COLO829 (cell line): ENCODE measurements at places on chromosomes 6 and 20.
A peak's percentile ranks its signal among the peaks of the same experiment; 100 is the strongest.

GRCh38 chr20:4710106-4710475 is 11.6 kb upstream of the PRND start:
- no peak for DNase-seq

GRCh38 chr6:158361961-158362669 is 49.9 kb downstream of the TULP4 start:
- DNase-seq = no peak

- DNase-seq = no peak
These were observed 586.9 kb upstream of the ARID1B start for GRCh38 chr6:156190270-156190669.

DNA sequence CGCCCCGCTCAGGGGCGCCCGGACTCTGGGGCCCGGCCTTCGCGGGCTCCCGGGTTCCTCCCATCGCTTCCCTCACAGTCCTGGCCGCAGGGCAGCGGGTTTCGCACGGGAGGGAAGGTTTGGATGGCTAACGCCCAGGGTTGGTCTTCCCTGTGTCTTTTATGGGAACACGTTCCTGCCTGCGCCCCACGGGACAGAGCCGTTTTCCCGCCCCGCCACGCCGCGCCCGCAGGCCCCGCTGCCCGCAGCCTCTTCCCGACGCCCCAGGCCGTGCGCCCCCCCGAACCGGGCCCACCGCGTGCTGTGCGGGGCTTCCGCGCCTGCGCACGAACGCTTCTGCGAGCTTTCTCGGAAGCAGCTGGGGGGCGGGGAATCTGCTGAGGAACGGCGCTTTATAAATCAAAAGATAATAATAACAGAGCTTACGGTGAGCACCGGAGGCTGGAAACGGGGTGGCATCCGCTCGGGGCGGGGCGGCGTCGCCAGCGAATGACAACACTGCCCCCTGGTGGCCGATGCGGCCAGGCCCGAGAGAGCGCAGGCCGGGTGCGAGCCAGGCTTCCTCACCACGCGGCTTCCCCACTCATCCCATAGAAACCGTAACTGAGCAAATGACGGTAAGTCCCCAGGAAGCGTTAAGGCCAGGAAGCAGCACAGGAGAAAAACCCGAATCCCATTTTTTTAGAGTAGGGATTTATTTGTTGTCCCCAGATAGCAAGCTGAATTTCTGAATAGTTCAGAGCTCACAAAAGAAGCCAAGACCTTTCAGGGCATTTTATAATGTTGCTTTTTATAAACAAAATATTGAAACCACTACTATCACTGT is 116.4 kb downstream of the MYLK4 start:
- peak; percentile 73 for DNase-seq

- no peak for DNase-seq
These were observed 1.2 kb downstream of the CDC40 start for GRCh38 chr6:110181131-110182030.

DNA sequence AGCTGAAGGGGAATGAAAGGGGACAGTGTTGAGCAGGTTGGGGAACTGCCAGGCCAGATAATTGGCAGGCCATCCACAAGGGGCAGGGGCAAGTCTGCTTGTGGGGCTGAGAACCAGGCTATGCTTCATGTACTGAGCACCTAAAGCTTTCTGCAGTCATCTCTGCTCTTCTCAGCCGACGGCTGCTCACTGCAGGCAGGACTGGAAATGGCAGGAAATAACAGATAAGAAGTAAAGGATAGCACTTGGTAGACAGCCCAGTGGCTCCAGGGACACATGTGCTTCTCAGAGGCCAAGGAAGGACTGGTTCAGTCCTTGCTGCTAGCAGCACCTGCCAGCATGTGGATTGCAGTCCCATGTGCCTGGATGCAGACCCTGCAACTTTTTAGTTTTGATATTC is 89.8 kb downstream of the CD164 start:
- no peak for DNase-seq

DNA sequence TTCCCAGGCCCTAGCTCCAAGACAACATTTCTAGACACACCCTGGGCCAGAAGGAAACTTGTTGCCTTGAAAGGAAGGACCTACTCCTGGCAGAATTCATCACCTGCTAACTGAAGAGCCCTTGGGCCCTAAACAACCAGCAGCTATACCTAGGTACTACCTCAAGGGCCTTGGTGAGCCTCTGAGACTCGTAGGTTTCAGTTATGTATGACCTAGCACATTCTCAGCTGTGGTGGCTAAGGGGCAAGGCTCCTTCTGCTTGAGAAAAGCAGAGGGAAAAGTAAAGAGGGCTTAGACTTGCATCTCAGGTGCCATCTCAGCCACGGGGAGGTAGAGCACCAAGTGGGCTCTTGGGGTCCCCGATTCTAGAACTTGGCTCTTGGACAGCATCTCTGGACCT is 132.3 kb upstream of the NHSL1 start:
- DNase-seq = no peak

DNA sequence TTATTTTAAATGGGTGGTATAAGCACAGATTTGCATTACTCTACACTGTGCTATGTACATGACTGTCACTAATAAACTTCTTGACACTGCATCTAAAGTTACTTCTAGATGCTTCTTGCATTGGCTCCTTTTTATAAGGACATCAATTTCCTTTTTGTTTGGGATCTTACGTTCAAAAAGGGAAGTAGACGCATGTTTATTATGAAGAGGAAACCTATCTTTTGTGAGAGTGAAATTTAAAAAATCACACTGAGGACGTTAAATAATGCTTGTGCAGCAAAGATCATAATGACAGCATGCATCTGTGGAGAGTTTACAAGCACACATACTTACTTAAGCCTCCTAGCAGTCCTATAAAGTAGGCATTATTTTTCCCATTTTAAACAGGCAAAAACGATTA is 479.5 kb downstream of the CD83 start:
- no peak for DNase-seq

DNA sequence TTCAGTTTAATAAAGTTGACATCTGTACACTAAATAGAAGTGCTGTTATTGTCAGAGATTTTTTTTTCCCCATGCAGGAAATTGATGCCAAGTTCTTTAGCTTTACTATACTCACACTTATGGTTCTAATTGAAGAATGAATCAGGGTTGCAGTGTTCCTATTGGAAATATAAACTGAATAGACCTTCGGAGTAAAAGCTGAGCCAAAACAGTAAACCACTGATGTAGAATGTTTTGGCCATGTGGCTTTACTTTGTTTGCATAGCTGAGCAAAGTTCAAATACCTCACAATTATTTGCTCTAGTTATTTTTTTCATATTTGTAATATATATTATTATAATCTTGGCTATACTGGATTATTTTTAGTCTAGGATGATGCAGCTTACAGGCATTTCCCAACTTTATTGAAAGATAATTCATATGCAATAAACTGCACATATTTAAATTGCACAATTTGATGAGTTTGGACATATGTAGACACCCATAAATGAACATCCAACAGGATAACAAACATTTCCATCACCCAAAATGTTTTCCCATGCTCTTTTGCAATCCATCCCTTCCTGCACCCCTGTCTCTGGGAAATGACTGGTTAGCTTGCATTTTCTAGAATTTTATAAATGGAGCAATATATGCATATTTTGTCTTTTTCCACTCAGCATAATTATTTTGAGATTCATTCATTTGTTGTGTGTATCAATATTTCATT is 105.8 kb upstream of the NOX3 start:
- no peak for DNase-seq

GRCh38 chr6:136446145-136446544 is 104.1 kb downstream of the MAP7 start:
- no peak for DNase-seq

- DNase-seq = peak; percentile 49
These were observed 54.3 kb upstream of the GMPR start for GRCh38 chr6:16184129-16184528.

DNA sequence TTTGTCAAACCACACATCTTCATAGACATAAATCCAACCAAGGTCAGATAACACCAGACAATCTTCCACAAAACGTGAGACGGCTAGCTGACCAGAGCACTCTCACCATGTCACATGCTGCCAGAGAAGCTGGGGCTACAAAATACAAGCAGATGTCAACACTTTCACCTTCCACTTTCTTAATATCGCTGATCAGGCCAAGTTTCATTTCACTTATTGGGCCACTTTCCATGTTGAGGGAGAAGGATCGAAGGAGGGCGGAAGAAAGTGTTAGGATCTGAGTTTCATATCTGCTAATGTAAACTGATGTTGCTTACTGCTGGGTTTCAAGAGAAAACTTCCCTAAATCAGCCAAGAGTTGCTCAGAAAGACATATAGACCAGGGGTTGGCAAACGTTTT is 177.0 kb upstream of the PRDM1 start:
- no peak for DNase-seq

- DNase-seq = peak; percentile 85
These were observed 85.2 kb downstream of the MBOAT1 start for GRCh38 chr6:20126789-20127653.

DNA sequence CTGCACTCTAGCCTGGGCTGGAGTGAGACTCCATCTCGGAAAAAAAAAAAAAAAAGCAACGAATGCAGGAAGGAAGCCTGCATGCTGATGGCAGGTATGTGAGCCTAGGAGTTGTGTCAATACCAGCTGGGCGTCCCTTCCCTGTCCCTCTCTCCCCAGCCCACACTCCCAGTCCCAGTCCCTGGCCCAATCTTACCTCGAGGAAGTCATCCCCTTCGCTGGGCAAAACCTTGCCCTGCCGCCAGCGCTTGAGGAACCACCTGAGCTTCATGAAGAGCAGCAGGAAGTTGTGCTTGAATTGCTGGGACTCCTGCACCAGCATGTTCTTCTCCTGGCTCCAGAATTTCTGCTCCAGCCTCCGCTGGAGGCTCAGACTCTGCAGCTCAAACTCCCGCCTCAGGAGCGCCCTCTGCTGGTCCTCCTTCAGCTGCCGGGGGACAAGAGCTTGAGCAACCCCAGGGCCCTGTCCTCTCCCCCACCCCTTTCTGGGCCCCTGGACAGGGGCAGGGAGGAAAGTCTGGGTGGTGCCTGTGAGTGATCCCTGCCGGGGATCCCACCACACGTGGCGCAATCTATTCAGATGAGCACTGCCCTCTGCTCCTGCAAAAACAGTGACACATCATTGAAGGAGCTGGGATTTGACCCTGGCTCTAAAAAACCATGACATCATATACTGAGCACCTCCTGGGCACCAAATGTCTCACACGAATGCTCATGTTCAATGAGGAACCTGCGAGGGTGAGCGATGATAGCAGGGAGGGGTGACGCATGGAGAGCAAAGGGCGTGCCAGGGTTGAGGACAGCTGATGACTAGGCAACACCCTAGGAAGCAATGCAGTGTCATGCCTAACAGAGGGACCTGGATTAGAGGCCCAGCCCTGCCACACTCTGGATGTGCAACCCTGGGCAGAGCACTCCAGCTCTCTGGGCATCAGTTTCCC is 35.0 kb upstream of the DSN1 start:
- peak; percentile 55 for DNase-seq

DNA sequence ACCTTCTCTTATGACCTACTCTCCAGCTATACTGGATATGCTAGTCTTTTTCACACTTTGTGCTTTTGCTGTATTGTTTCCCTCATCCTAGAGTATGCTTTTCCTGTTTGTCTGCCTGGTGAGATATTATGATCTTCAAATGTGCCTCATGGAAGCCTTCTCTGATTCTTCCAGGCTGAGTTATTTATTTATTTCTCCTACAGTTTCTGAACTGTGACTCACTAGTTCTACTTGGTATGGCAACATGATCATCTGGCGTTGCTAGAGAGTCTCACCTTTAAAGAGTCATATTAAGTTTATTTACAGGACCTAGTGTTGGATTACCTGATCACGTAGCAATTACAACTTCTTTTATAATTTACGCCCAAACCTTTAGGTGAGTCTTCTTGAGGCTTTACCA is 81.2 kb upstream of the HDAC2 start:
- DNase-seq = no peak

GRCh38 chr6:52981222-52981900 is 13.7 kb downstream of the GSTA4 start:
- DNase-seq = no peak

- no peak for DNase-seq
These were observed 8.5 kb downstream of the ENPP4 start for GRCh38 chr6:46138281-46138680.

DNA sequence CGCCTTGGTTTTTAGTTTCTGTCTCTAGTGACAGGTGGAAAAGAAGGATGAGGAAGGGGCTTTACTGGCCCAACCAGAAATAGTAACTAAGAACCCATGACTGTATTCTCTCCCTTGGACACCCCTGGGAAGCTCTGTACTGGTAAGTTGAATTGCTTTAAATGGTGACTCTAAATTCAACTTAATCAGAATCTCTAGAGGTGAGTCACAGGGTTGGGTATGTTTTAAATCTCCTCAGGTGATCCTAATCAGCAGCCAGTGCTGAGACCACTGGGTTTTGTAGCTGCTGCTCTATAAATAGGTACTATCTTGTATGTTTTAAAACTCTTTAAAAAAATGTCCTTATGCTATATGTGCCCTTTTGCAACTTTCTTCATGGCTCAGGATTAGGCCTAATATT is 314.0 kb upstream of the ECI2 start:
- no peak for DNase-seq

DNA sequence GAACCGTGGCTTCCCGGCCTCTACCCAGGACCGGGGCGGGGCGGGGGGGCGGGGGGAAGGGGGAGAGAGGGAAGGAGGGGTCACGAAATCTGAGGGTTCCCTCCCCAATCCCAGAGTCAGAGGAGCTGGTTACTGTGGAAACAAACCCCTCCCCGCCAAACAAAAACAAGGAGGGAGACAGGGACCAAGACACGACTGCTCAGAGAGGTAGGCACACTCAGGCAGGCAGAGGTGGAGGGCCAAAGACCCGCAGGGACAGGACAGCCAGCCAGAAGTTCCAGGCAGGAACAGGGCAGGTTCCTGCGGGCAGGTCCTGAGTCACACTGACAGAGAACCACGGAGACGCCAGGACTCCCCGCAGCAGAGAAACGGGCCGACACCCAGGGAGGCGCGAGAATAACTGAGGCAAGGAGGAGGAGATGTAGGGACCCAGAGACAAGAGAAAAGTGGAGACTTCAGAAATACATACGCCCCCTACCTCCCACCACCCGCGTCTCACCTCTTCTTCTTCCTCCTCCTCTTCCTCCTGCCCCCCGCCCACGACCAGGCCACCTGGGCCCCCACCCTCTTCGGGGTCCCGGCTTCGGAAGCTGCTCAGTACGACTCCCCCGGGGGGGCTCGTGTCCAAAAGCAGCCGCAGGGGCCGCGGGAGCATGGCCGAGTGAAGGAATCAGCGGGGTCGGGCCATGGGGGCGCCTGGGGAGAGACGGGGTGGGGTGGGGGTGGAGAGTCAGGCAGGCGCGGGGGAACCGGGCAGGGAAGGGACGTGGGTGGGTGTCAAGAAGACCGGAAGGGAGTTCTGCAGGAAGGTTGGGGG is 578 bp downstream of the RGL2 start:
- DNase-seq = peak; percentile 90

- DNase-seq = peak; percentile 94
These were observed at the start of gene CST3 for GRCh38 chr20:23637282-23638221. CST3 (minus strand) TSS chr20:23637955; CDS start chr20:23637862, 93 bp downstream.

GRCh38 chr20:54981175-54981574 is 505.8 kb downstream of the DOK5 start:
- no peak for DNase-seq

DNA sequence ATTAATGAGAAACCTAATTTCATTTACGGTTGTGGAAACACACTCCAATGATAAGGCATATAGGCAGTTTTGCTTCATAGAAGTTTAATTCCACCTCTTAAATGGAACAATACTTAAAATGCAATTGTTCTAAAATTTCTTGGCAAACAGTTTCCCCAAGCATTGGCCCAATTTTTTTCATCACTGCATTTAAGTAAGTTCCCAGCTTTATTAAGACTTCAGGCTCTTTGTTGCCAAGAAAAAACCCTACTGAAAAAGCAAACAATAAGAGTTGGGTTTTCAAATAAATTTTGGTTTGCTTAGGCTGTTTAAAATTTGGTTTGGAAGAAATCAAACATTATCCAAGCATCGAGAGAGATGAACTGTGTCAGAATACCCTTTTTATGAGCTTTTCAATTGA is 690.9 kb upstream of the NRSN1 start:
- DNase-seq = no peak

GRCh38 chr20:61285152-61285645 is 33.1 kb downstream of the CDH4 start:
- DNase-seq = no peak
